Peyer's patch (tissue), 4 donors: ENCODE measurements at places on chromosomes 1 and 21. TPM values are rescaled to one million over a fixed set of nuclear protein-coding genes. Genes with fewer than 3 reads are reported as not detected.

Gene APCS
- total RNA-seq = not detected

Gene AMY1A
- total RNA-seq = not detected

Gene MRPL20
- total RNA-seq = 94.1 TPM

Gene OR2T35
- not detected for total RNA-seq

Gene PRR9
- not detected for total RNA-seq

Gene TNFRSF1B
- total RNA-seq = 62.1 TPM

Gene NUDT17
- not detected for total RNA-seq

Gene FAAH
- total RNA-seq = 173 TPM

Gene CD52
- total RNA-seq = 22.3 TPM

Gene SNRPE
- 25.3 TPM for total RNA-seq

DNA sequence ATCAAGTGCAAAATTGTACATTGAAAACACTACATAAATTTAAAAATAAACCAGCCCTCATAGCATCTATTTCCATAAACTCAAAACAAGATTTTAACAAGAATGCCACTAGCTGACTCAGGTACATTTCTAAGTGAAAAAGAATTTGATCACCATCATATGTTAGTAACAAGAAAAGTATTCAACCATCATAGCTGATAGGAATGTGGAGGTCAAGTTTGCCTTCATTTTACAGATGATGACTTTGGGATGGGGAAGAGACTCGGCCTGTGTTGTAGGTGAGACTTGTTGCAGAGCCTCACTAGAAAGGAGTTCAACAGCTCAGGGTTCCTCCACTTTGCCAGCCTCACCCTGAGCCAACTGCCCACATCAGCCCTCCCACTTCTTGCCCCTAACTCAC, 318.8 kb upstream of the FAM78B start:
- DNase-seq = no peak
- H3K27ac ChIP-seq = no peak overlapping the region
- no peak overlapping the region for H3K4me3 ChIP-seq
- no peaks in the 10 kb centered on the region for H3K36me3 ChIP-seq
- H3K4me1 ChIP-seq = no peaks in the 10 kb centered on the region
- no peaks in the 10 kb centered on the region for H3K27me3 ChIP-seq

DNA sequence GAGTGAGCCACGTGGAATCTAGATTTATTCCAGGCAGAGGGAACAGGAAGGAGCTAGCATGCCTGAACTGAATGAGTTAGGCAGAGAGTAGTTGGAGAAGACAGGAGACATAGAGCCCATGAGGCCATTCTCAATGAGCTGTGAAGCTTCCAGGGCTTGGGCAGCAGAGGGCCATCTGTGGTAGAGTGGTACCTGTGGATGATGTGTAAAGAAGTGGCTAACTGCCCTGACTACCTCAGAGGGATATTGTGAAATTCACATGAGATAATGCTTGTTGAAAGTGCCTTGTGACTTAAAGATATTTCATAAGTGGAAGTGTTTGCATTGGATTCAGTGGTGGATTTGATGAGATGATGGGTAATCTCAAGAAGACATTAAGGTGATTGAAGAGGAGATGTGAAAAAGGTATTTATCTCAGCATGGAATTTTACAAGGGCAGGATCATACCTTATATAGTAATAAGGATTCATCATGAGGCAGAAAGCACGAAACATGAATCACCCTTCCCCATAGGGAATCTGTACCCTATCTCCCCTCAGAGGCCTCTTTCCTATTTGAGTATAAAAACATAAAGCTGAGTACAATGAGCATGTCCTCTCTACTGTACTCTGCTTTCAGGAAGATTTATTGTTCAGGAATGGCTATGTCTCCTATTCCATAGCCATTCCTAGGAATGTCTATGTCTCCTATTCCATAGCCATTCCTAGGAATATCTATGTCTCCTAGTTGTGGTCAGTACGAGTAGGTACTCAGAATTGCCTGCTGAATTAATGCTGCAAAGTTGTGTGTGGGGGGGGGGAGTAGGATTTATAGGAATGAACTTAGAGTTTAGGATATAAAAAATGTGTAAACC, 146.8 kb downstream of the PAPPA2 start:
- H3K27me3 ChIP-seq = no peaks in the 10 kb centered on the region
- DNase-seq = no peak
- no peak overlapping the region for H3K4me3 ChIP-seq
- no peaks in the 10 kb centered on the region for H3K36me3 ChIP-seq

- H3K27me3 ChIP-seq = no peaks in the 10 kb centered on the region
- H3K4me1 ChIP-seq = no peaks in the 10 kb centered on the region
- H3K36me3 ChIP-seq = no peaks in the 10 kb centered on the region
- H3K4me3 ChIP-seq = no peak overlapping the region
Measured at GRCh38 chr1:222523852-222524251, 24.1 kb downstream of the HHIPL2 start.

DNA sequence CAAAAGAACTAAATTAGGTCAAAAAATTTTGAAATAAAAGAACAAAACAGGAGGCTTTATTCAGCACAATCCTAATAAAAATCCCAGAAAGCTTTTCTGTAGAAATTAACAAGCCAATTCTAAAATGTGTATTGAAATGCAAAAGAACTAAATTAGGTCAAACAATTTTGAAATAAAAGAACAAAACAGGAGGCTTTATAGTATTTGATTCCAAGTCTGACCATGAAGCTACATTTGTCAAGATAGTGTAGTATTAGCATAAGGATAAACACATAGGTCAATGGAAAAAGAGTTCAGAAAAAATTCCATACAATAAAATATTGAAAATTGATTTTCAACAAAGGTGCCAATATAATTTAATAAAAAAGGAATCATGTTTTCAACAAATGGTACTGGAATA, 10.8 kb downstream of the LRRC40 start:
- no peak for DNase-seq
- no peaks in the 10 kb centered on the region for H3K27me3 ChIP-seq
- no peaks in the 10 kb centered on the region for H3K36me3 ChIP-seq

GRCh38 chr1:17719874-17720273, 35.3 kb upstream of the ACTL8 start:
- no peaks in the 10 kb centered on the region for H3K4me1 ChIP-seq
- no peak overlapping the region for H3K4me3 ChIP-seq
- H3K27ac ChIP-seq = no peak overlapping the region
- no peaks in the 10 kb centered on the region for H3K27me3 ChIP-seq
- DNase-seq = no peak
- no peaks in the 10 kb centered on the region for H3K36me3 ChIP-seq

DNA sequence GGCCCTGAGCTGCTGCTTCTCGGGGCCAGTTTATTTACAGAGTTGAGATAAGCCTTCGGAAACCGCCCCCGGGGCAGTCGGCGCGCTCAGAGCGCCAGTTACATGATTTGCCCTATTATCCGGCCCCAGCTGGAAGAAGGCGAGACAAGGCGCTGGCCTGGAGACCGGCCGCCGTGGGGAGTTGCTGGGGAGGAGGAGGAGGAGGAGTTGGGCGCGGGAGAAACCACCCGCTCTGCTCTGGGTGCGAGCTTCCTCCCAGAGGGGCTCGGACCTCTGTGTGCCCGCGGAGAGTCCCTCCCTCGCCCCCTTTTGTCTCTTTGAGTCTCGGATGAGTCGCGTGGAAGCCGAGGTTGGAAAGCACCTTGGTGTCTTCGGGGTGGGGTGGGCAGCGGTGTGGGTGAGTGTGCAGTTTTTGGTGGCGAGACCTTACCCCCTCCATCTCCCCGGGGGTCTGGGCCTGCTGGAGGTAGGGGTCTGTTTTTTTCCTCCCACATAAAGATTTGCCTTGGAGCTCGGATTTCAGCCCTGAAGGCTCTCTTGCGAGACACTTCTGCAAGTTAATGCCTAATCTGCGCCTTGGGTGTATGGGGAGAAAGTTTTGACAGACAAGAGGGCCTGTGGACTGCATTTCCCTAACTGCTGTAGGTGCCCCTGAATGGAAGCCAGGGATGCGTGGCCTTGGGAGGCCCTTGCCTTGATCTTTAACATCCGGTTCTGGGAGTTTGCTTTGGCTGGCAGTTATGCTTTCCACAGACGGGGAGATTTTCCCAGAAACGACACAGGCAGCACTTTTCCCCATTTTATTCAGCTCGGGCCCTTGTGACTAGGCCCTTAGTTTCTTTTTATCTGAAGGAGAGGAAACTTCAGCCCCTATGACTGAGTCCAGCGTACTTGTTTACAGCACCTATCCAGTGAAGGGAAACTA, 80.0 kb downstream of the NDUFS5 start:
- no peak for DNase-seq
- peak overlapping the region; percentile 91 for H3K27ac ChIP-seq
- H3K4me3 ChIP-seq = peak overlapping the region; percentile 70
- no peaks in the 10 kb centered on the region for H3K27me3 ChIP-seq

GRCh38 chr1:69252696-69253095, 315.0 kb upstream of the LRRC7 start:
- H3K4me3 ChIP-seq = no peak overlapping the region
- no peaks in the 10 kb centered on the region for H3K27me3 ChIP-seq
- H3K4me1 ChIP-seq = no peaks in the 10 kb centered on the region
- no peaks in the 10 kb centered on the region for H3K36me3 ChIP-seq

DNA sequence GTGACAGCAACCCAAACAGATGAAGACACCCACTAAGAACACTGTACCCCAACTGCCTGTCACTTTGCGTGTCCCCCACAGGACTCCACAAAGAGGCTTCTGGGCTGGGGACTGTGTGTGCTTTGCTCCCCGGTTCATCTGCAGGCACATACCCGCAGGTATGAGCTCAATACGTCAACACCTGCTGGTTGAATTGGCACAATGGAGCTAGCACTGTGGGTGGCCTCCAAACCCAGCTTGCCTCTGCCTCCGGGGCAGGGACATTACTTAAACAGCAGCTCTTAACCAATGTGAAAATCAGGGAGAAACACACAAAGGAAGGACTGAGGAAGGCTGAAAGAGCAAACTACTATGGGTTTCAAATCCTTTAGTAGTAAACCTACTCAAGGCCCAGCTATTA, 140.2 kb upstream of the TIAM1 start:
- no peak overlapping the region for H3K4me3 ChIP-seq
- no peak overlapping the region for H3K27ac ChIP-seq
- DNase-seq = no peak
- H3K36me3 ChIP-seq = no peaks in the 10 kb centered on the region

GRCh38 chr1:234602334-234603220, 7.4 kb downstream of the IRF2BP2 start:
- no peak overlapping the region for H3K4me3 ChIP-seq
- H3K36me3 ChIP-seq = peaks cover 12% of the 10 kb centered on the region
- H3K27me3 ChIP-seq = no peaks in the 10 kb centered on the region
- peak overlapping the region; percentile 100 for H3K27ac ChIP-seq

GRCh38 chr1:240998024-240998423, 359.0 kb downstream of the RGS7 start:
- no peak overlapping the region for H3K4me3 ChIP-seq
- H3K36me3 ChIP-seq = no peaks in the 10 kb centered on the region
- no peaks in the 10 kb centered on the region for H3K4me1 ChIP-seq
- H3K27me3 ChIP-seq = no peaks in the 10 kb centered on the region
- no peak overlapping the region for H3K27ac ChIP-seq

DNA sequence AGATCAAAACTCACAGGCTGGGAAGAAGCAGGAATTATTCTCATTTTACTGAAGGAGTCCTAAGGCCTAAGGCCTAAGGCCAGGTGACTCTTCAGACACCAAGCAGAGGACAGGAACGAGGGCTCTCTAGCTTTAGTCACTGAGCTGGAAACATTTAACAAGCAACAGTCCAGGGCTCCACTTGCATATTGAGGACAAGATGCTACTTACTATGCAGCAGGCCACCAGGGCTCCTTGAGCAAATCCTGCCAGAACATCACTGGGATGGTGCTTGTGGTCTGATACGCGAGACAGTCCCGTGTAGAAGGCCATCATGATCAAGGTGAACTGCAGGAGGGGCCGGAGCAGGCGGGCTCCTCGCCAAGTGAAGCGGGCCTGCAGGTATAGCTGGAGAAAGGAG, 67.6 kb downstream of the PLPP3 start:
- no peak for DNase-seq
- H3K4me3 ChIP-seq = no peak overlapping the region
- peaks cover 7% of the 10 kb centered on the region for H3K4me1 ChIP-seq

GRCh38 chr21:38352536-38353219, 95.9 kb downstream of the KCNJ15 start:
- H3K4me1 ChIP-seq = no peaks in the 10 kb centered on the region
- H3K27ac ChIP-seq = no peak overlapping the region
- no peaks in the 10 kb centered on the region for H3K36me3 ChIP-seq
- H3K27me3 ChIP-seq = no peaks in the 10 kb centered on the region
- DNase-seq = no peak
- H3K4me3 ChIP-seq = no peak overlapping the region

GRCh38 chr1:201381130-201381529, 3.6 kb upstream of the TNNT2 start:
- no peak overlapping the region for H3K27ac ChIP-seq
- H3K4me1 ChIP-seq = no peaks in the 10 kb centered on the region
- no peak for DNase-seq

GRCh38 chr1:212421165-212421564, 6.5 kb upstream of the PACC1 start:
- no peak for DNase-seq
- no peak overlapping the region for H3K27ac ChIP-seq
- H3K4me1 ChIP-seq = no peaks in the 10 kb centered on the region
- no peaks in the 10 kb centered on the region for H3K27me3 ChIP-seq
